M059J (cell line): ENCODE measurements at places on chromosomes 3 and 15. TPM values are rescaled to one million over a fixed set of nuclear protein-coding genes. Genes with fewer than 3 reads are reported as not detected.

Gene NMNAT3
- total RNA-seq = 3.2 and 13.1 TPM in 2 replicates

- no peak for DNase-seq
Observed at GRCh38 chr3:194476784-194477183, 10.0 kb downstream of the ATP13A3 start.

GRCh38 chr15:91200101-91200754, 100.2 kb downstream of the SV2B start:
- DNase-seq = no peak

- no peak for DNase-seq
Observed at GRCh38 chr3:161224786-161225185, 3.7 kb downstream of the NMD3 start.

Gene ARRDC4
- total RNA-seq = 9.9 and 13.9 TPM in 2 replicates
